Metanephros (tissue), 2 donors: ENCODE measurements at places on chromosomes 5 and 9. TPM values are rescaled to one million over a fixed set of nuclear protein-coding genes. Genes with fewer than 3 reads are reported as not detected.

The SLC36A3 gene
- total RNA-seq: not detected

The CCDC192 gene
- not detected for total RNA-seq

The SPATA31A3 gene
- total RNA-seq: not detected

The PRR7 gene
- 2.4 TPM for total RNA-seq

The SLC25A2 gene
- total RNA-seq: 0.35 TPM

The LRRC19 gene
- 12.1 TPM for total RNA-seq

The MED10 gene
- 19.5 TPM for total RNA-seq

The LCP2 gene
- total RNA-seq: 11.1 TPM

The FREM1 gene
- total RNA-seq: 172 TPM

The SLC1A1 gene
- total RNA-seq: 12.2 TPM

The CLIC3 gene
- total RNA-seq: 2.5 TPM

The GABRP gene
- total RNA-seq: 1.7 TPM

The IL6ST gene
- total RNA-seq: 139 TPM

The PRLR gene
- total RNA-seq: 27.6 TPM

The COL5A1 gene
- total RNA-seq: 192 TPM

The UBLCP1 gene
- 12.1 TPM for total RNA-seq

The OR13C2 gene
- total RNA-seq: 0.18 TPM

The MSH3 gene
- total RNA-seq: 25.9 TPM

The FCN2 gene
- 1.2 TPM for total RNA-seq

The TMEFF1 gene
- 9.9 TPM for total RNA-seq

The AJM1 gene
- 1.5 TPM for total RNA-seq

The WNT8A gene
- total RNA-seq: 0.18 TPM

The ADAMTS13 gene
- total RNA-seq: 6.0 TPM

The AMBP gene
- 3.1 TPM for total RNA-seq

The TAS2R1 gene
- not detected for total RNA-seq

The ATP10B gene
- total RNA-seq: 0.47 TPM

The SPATA31E1 gene
- total RNA-seq: not detected

The OR1L6 gene
- total RNA-seq: not detected

The FOXD4 gene
- total RNA-seq: 0.47 TPM

The PAEP gene
- total RNA-seq: not detected

The IFNA21 gene
- not detected for total RNA-seq

The MARCOL gene
- not detected for total RNA-seq

The SLC34A3 gene
- total RNA-seq: 3.0 TPM

The SHISAL2B gene
- total RNA-seq: not detected

The ATP6V0E1 gene
- 95.4 TPM for total RNA-seq

The DOCK8 gene
- total RNA-seq: 26.6 TPM

The WDR31 gene
- 4.4 TPM for total RNA-seq

The CETN3 gene
- 17.1 TPM for total RNA-seq

The GDF9 gene
- total RNA-seq: 1.4 TPM

The ORM2 gene
- total RNA-seq: not detected

The CDX1 gene
- total RNA-seq: 0.18 TPM

The PIP5KL1 gene
- 2.3 TPM for total RNA-seq

The SLC6A3 gene
- total RNA-seq: 0.41 TPM

The OMD gene
- total RNA-seq: 4.1 TPM

The ENHO gene
- 0.41 TPM for total RNA-seq

The MYO10 gene
- total RNA-seq: 50.9 TPM

The IL7R gene
- 1.6 TPM for total RNA-seq

The PCDHGA11 gene
- 10.0 TPM for total RNA-seq

The GMCL2 gene
- not detected for total RNA-seq

The NDFIP1 gene
- total RNA-seq: 140 TPM
